ENCODE measurements at places on chromosomes 12 and 14.

- DNase-seq, result no peak
These were observed 593.0 kb upstream of the ATP2B1 start for GRCh38 chr12:90301561-90302133.

DNA sequence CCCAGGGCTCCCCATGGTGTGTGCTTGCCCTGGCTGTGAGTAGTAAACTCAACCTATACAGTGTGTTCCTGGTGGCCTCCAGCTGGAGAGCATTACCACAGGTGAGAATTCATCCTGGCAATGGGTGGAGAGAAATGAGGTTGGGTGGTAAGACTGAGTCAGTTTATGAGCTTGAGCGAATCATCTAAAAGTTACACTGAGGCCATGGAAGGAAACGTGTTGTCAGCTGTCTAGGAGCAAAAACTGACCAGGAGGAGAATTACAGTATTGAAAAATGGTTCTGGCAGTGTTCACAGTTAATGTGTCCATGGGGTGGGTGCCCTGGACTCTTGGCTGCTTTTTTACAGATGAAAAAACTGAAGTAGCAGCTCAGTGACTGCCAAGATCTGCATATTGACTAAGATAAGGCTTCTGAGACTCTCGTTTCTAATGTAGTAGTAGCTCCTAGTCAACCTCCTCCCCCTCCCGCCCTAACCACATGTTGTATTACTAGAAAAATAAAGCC lies 202.0 kb upstream of the AMIGO2 start:
- no peak for DNase-seq

DNA sequence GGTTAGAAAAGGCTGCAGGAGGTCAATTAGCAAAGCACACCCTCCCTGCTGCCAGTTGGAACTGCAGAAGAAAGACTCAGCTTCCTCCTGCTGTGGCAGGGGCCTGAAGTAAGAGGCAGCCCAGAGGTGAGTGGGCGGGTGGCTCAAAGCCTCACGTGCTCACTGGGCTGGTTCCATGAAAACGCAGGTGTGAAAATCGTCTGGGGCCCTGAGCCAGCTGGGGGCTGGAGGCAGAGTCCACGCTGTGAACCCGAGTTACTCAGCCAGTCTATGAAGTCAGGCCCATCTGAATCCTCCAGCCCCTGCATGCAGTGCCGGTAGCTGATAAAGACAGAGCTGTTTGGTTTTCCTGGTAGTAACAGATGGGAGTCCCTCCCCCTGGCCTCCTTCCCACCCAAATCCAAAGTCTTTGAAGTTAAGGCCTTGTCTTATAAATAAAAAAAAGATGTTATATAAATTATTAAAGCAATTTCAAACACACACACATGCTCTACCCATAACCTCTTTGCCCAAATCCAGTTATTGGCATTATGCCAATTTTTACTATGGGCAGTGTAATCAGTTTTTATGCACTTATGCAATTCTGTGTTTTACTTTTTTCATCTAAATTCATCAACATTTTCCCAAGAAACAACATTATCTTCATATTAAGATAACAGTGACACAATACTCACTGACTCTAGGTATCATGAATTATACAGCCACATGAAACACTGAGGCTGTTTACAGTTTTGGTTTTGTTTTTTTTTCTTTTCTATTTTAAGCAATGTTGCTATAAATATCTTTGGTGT lies 57.9 kb upstream of the PNMA1 start:
- DNase-seq, result no peak

DNA sequence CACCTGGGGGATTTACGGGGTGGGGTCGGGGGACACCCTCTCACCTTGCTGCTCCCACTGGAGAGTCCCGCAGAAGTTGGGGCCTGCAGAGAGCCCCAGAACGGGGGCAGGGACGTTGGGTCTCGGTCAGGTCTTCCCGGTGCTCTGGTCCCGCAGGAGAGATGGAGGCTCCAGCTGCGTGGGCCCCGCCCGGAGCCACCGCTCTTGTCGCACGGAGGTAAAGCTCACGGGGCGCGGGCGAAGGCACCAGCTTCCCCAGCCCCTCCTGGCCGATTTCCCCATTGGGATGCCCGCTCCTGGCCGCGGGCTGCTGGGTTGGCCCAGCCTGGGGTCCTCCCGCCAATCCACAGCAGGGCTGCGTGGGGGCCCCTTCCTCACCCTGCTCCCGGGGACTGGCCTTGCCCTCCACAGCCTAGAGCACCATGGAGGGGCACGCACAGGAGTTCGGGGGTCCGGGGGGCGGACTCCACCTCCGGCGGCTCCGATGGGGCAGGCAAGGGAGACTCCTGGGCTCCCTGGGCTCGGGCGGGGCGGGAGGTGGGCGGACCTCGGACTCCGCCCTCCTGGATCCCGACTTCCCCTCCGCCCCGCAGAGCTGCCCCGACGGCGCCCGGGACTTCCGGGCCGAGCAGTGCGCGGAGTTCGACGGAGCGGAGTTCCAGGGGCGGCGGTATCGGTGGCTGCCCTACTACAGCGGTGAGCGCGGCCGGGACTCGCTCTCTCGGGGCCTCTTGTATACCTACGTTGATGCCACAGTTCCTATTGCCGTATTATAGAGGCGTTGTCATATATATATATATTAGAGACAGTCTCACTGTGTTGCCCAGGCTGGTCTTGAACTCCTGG lies 8.4 kb downstream of the PAPLN start:
- no peak for DNase-seq

GRCh38 chr12:58888131-58888783 lies 32.0 kb downstream of the LRIG3 start:
- DNase-seq, result no peak

GRCh38 chr14:45699471-45699870 lies 446.5 kb upstream of the MIS18BP1 start:
- no peak for DNase-seq

DNA sequence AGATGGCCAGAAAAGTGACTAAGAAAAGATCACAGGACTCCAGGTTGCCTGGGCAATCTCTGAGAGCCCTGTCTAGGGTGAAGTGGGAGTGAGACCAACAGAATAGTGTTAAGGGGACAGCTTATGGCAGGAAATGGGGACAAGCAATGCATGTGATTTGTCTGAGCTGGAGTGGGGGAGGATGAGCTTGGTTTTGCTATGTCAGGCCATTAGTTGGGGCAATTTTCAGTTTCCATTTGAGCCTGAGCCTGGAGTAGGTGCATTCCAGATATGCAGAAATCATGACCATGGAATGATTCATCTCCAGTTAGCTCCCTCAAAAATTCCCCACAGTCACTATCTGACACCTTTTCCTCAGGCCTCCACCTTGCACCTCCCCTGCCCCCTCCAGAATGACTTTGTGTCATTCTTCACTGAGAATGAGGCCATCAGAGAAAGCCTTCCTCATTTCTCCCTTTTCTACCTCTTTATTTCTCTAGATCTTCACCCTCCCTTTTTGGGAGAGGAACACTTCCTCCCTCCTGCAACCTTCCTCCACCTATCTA lies 150.9 kb upstream of the PLEKHG7 start:
- no peak for DNase-seq

- no peak for DNase-seq
These were observed 5.0 kb downstream of the SETD3 start for GRCh38 chr14:99475660-99476059.

GRCh38 chr14:29311983-29312382 lies 545.4 kb downstream of the FOXG1 start:
- DNase-seq, result no peak

- no peak for DNase-seq
These were observed 144.8 kb upstream of the NAV3 start for GRCh38 chr12:77685901-77686300.

- DNase-seq, result no peak
These were observed 395.8 kb upstream of the TBX3 start for GRCh38 chr12:115079760-115080159.

DNA sequence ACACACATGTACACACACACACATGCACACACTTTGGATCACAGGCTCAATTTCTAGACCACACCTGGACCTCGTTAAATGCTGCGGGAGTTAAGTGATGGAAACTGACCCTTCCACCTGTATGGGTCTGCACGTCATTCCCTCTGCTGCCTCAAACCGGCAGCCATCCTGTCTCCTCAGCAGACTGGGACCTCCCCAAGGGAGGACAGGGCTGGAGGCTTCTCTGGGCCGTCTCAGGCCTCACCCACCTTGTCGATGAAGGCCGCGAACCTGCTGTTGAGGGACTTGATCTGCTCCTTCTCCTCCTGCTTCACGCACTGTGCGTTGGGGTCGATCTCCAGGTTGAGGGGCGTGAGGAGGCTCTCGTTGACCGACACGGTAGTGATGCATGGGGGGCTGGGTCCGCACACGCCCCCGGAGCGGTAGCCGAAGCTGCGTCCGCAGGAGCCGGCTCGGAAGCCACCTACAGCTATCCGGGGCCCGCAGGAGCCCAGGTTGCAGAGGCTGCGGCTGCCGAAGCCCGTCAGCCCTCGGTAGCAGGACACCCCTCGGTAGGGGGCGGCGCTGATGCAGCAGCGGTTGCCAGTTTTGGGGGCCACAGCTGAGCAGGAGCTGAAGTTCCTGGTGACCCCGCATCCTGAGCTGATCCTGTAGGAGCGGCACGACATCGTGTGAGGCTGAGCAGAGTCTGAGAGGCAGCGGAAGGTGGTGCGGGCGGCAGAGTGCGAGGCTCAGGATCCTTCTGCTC lies at the start of gene KRT85:
Gene KRT85 (minus strand): TSS at position 744 of the 748 bp plus-strand sequence. CDS start 76 bp downstream, at position 668.
- no peak for DNase-seq

DNA sequence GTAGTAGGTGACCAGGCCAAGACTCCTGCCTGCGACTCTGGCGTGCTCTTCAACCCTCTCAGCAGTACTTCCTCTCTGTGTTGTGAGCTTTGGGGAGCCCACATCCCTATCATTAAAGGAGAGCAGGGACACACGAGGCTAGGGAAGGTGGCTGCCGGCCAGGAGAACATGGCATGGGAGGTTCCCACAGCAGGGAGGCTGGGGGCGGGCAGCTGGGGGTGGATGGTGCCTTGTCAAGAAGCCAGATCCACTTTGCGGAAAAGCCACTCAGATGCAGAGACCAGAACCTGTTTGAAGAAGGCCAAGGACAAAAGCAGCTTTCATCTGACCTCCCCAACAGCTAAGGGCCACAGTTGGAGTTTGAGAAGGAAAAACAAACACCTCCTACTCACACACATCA lies 198.6 kb downstream of the BCL11B start:
- no peak for DNase-seq

- DNase-seq, result no peak
These were observed 576.2 kb upstream of the TBX3 start for GRCh38 chr12:115259968-115260747.

GRCh38 chr14:95408731-95409476 lies 89.2 kb upstream of the CLMN start:
- no peak for DNase-seq

GRCh38 chr14:65366802-65367565 lies 45.5 kb upstream of the FUT8 start:
- DNase-seq, result no peak

GRCh38 chr14:79915406-79915805 lies 295.9 kb downstream of the DIO2 start:
- no peak for DNase-seq

GRCh38 chr14:91140672-91141071 lies 26.8 kb downstream of the DGLUCY start:
- no peak for DNase-seq

GRCh38 chr14:20429801-20430669 lies 5.9 kb downstream of the KLHL33 start:
- DNase-seq, result no peak

DNA sequence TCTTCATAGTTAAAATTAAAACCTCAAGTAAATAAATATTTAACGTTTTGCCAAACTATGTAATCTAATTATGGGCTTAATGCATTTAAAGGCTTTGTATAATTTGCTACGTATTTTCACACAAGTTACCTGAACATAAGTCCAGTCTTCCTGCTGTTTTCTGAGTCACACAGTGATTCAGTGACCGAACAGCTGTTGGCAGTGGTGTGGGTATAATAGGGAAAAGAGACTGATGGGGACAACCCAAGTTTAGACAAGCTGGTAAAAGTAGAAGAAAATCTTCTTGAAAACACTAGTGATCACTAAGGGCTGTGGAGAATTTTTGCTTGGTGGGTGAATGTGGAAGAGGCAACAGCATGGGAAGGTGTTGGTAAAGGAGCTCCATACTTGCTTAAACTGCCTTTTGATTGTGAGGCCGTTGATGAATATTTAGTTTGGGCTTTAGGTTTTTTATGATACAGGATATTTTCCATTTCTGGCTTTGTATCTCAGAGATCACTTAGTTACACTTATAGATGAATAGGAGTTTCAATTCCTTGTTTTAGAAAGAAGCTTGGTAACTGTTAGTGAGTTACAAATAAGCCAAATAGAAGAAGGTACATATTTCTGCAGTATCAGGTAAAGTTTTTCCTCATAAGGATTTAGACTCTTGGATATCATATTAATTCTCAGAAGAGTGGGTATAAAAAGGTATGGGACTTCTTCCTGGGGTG lies 23.9 kb downstream of the LRRK2 start:
- no peak for DNase-seq

- no peak for DNase-seq
These were observed 69.4 kb upstream of the BDKRB2 start for GRCh38 chr14:96135285-96135684.

DNA sequence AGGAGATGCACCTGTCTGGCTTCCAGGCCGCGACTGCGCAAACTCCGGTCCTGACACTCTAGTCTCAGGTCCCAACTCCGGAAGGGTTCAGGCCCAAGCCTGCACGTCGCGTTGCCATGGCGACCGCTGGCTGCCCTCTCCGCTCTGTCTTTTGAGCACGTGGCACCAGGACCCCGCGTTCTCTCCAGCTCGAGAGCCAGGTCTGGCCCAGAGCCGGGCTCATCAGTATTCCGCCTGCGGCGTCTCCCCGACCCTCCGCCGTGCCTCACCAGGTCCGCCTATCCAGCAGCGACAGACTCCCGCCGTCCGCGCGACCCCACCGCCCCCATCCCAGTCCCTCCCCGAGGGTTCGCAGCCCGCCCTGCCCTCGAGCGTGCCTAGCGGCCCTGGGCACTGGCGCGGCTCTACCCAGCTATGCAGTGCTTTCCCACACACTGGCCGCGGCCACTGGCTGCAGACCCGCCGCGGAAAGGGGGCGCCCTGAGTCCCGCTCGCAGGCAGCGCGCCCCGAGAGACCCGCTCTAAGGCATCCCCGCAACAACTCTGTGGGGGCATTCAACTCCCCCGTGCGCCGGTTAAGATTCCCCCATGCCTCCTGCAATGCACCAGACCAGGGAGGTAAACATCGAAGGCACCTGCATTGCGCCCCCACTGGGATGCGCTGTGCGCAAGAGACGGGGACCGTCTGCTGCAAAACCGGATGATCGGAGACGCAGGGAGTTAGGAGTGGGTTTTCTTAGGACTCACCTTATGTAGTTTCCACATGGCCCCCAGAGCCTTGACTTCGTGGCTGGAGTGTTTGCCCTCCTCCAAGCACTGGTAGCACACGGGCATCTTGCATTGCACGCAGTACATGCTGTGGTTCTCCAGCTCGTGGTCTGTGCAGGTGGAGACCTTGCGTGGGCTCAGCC lies 1.3 kb downstream of the TRIM9 start:
- DNase-seq, result no peak

- DNase-seq, result no peak
These were observed 68.2 kb downstream of the TMTC2 start for GRCh38 chr12:82754856-82755255.

GRCh38 chr12:48779869-48780268 lies 9.0 kb downstream of the ADCY6 start:
- DNase-seq, result peak; percentile 20
